Urinary bladder (tissue), 4 donors: ENCODE measurements at places on chromosomes 6 and 20. TPM values are rescaled to one million over a fixed set of nuclear protein-coding genes. Genes with fewer than 3 reads are reported as not detected.

RBM24 gene
- 22.4 TPM for polyA plus RNA-seq

ARFGEF3 gene
- polyA plus RNA-seq: 1.3 TPM

SIRPD gene
- 0.53 TPM for polyA plus RNA-seq

BNIP5 gene
- polyA plus RNA-seq: not detected

CUL7 gene
- 10.8 TPM for polyA plus RNA-seq

ALDH5A1 gene
- polyA plus RNA-seq: 4.6 TPM

GRCh38 chr6:105941621-105942412 is 144.3 kb upstream of the PRDM1 start:
- no peak for DNase-seq

- DNase-seq: no peak
These were observed 38.4 kb upstream of the FNDC1 start for GRCh38 chr6:159130846-159131245.

DNA sequence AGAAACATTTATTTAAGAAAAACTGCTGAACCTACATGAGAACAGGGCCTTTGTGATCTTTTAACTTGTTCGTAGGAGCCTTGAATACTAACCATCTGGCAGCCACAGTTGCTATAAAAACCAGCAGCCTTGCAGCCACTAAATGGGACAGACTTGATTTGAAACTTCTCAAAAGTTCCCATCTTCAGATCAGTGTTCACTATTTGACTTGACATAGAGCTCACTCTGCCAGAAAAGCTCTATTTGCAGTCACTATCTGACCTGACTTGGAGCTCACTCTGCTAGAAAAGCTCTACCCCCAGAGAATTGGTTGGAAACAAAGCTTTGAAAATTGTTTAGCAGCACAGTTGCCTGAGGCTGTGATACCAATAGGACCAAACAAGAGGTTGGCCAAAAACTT is 119.3 kb upstream of the F13A1 start:
- DNase-seq: no peak

DNA sequence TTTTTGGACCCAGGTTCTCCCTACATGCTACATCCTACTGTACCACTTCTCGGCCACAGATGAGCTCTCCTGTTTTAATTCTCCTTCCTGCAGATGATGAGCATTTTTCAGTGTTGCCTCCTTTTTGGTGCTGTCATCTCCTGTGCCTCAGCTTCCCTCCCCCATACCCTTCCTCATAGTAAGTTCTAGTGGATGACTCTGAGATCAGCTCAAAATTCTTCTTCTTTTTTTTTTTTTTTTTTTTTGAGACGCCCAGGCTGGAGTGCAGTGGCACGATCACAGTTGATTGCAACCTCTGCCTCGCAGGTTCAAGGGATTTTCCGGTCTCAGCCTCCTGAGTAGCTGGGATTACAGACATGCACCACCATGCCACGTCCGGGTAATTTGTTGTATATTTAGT is 3.8 kb downstream of the TMEM14A start:
- DNase-seq: no peak

DNA sequence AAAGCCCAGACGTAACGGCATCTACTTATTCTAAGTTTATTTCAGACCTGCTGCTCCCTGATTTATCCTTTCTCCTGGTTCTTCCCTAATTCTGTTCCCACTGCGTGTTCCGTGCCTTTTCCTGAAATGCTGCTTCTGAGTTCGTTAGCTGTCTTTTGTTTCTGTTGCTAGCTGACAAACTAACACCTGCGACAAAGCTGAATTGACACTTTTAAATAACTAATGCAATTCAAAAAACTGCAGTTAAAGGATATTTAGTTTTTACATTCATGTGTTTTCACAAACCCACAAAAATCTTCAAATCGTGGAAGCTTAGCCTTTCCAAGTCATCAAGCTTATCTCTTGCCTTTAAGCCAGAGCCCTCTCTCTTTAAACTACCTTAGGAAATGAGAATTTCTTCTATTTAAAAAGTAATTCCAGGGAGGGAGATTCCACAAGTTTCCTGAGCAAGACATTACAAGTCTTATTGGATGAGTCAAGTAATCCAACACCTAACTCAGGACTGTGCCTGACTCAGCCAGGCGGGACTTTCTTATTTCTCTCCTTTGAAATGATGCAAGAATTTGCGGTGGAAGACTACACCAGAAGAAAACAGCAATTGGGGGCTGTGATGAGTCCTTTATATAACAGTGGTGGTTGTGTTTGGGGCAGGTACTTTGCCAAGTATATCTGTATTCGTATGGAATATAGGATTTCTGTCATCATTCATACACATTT is 6.3 kb downstream of the ADTRP start:
- DNase-seq: no peak

DNA sequence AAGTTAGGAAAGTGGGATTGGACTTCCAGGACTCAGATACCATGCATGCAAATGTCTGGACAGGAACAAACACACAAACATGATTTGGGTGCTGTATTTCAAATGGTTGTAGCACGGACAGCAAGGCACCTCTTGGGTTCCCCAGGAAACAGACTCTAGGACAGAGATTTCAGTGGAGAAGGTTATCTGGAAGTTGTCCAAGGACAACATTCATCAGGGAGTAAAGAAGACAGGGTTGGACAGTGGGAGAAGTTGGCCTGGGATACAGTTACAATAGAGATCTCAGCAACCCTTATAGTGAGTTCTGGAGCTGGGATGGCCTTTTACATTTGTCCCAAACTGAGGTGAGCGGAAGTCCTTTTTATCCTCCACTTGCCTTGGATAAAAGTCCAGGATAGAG is 19.8 kb upstream of the TINAG start:
- DNase-seq: no peak

DNA sequence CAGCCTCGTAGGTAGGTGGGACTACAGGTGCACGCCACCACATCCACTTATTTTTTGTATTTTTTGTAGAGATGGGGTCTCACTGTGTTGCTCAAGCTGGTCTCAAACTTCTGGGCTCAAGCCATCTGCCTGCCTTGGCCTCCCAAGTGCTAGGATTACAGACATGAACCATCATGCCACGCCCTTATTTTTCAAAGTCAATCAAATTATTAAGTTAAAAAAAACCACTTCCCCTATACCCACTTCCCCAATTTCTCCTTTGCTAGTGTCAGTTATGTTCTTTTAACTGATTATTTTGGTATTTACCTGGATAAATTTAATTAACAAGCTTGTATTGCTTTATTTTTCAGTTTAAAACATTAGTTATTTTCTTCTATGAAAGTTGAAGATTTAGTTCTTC is 49.6 kb downstream of the RIOK1 start:
- DNase-seq: no peak

DNA sequence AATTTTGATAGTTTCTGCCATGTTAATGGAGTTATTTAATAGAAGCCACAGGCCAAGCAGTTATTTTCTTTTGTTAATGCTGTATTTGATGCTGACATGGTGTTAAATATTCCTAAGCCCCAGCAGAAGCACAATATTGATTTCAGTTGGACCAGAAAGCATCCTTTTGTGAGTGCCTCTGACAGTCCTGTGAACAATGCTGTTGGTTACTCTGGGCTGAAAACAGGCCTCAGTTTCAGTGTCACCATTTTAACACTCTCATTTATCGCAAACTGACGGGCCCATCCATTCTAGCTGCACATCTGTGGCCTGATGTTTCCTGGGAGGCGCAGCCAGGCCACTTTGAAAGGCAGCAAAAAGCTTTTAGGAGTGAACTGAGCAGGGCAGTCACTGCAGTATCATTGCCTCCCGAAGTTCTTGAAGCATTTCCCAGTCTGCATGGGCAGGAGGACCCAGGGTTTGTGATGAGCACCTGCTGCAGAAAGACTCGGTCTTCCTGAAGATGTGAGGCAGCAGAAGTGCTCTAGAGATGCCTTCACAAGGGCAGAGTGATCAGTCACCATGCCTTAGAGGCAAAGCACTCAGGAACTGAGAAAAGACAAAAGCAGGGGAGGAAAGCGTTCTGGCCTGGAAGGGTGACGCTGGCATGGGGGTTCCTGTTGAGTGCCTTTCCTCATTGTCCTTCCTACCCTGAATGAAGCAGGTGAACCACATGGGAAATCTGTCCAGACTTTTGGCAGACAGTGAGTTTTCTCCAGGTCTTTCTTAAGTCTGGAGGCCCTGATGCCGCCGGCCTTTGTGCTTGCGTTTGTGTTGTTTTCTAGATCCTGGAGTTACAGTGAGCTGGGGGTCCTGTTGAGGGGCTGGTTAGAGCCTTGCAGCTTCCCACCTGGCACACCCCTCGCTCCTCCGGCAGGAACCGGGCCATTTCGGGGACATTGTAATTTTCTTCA is 74.0 kb downstream of the ZDHHC14 start:
- DNase-seq: no peak

GRCh38 chr20:50029697-50030461 is 47.1 kb downstream of the SNAI1 start:
- DNase-seq: no peak

GRCh38 chr20:17666481-17666880 is 15.6 kb downstream of the RRBP1 start:
- no peak for DNase-seq
